ENCODE measurements at places on chromosomes 12 and 14.

DNA sequence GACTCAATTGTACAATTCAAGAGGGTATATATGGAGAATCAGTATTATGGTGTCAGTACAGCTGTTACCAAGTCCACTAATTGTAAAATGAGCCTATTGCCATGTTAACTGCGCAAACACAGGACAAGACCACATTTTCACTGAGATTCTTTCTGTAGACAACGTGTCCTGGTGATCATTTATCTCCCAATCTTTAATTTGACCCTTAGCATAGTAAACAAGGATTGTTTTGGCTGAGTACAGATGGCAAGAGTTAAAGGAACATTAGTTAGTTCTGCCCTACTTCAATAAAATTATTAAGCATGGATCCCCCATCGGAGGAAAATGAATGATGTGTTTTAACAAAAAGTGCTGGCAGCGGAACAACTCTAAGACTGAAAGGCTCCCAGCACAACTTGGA, 36.1 kb downstream of the SLC15A5 start:
- no peak overlapping the region for H3K4me3 ChIP-seq
- no peaks in the 10 kb centered on the region for H3K36me3 ChIP-seq
- DNase-seq = no peak
- H3K27me3 ChIP-seq = no peaks in the 10 kb centered on the region
- H3K27ac ChIP-seq = no peak overlapping the region

GRCh38 chr12:124738636-124739467, 124.8 kb downstream of the SCARB1 start:
- H3K4me3 ChIP-seq = no peak overlapping the region
- no peaks in the 10 kb centered on the region for H3K4me1 ChIP-seq
- no peak for DNase-seq
- H3K36me3 ChIP-seq = no peaks in the 10 kb centered on the region
- H3K27ac ChIP-seq = no peak overlapping the region

- peaks cover 4% of the 10 kb centered on the region for H3K36me3 ChIP-seq
- H3K4me1 ChIP-seq = peaks cover 4% of the 10 kb centered on the region
- no peak for DNase-seq
- no peaks in the 10 kb centered on the region for H3K27me3 ChIP-seq
- H3K27ac ChIP-seq = no peak overlapping the region
Observed at GRCh38 chr14:70663707-70664179, 22.0 kb downstream of the TTC9 start.

DNA sequence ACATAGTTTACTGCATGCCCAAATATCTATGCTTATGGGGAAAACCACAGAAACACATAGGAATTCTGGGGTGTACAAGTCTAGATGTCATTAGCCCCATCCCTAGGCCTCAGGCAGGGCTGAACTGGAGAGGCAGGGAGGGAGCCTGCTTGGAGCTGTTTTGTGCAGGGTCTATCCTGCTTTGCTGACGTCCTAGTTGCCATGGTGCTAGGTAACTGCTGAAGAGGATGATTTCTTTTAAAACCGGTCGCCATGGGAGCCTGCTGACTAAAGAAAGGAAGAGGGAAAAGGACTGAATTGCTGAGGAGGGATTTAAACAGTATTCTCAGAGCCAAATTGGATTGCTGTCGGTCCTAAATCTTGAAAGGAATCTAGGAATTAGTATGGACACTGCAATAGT, 10.7 kb downstream of the GPR19 start:
- H3K36me3 ChIP-seq = no peaks in the 10 kb centered on the region
- H3K27me3 ChIP-seq = no peaks in the 10 kb centered on the region
- no peak overlapping the region for H3K4me3 ChIP-seq
- DNase-seq = no peak
- H3K4me1 ChIP-seq = peaks cover 3% of the 10 kb centered on the region

- no peak for DNase-seq
- H3K4me3 ChIP-seq = no peak overlapping the region
- no peaks in the 10 kb centered on the region for H3K4me1 ChIP-seq
- no peak overlapping the region for H3K27ac ChIP-seq
- no peaks in the 10 kb centered on the region for H3K27me3 ChIP-seq
Observed at GRCh38 chr14:96616161-96616721, 114.1 kb downstream of the PAPOLA start.

DNA sequence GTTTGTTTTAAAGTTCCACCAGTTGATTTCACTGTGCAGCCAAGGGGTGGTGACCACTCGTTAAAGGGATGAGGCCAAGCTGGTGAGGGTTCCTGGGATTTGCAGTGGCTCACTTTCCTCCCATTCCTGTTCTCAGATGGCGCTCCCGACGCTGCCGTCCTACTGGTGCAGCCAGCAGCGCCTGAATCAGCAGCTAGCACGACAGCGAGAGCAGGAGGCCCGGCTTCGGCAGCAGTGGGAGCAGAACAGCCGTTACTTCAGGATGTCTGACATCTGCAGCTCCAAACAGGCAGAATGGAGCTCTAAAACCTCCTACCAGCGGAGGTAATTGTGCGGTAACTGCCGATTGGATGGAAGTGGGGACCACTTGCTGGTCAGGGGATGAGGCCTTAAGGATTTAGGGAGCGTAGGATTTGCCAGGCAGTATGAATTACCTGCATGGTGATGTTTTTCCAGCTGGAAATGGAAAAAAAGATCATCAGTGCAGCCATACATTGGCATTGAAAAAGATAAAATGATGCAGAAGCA, 2.9 kb downstream of the TCHP start:
- H3K27ac ChIP-seq = no peak overlapping the region
- DNase-seq = no peak
- H3K27me3 ChIP-seq = peaks cover 47% of the 10 kb centered on the region
- H3K36me3 ChIP-seq = no peaks in the 10 kb centered on the region
- H3K4me1 ChIP-seq = peaks cover 3% of the 10 kb centered on the region

DNA sequence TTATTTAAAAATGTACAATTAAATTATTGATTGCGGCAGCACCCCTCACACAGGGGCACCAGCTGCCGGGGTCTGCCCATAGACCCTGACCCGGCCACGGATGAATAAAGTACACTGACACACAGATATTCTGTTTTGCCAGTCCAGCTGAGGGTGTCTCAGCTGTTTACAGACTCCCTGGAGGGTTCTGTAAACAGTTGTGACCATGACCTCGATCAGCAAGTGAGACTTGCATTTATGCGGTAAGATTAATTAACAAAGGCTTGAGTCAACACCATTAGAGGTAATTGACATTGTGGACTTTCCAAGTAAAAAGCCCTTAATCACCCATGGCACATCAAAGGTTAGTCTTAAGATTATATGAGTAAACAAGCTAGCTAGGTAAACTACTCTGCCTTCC, 94.3 kb downstream of the FUT8 start:
- H3K27ac ChIP-seq = no peak overlapping the region
- DNase-seq = no peak
- H3K27me3 ChIP-seq = peaks cover 15% of the 10 kb centered on the region
- no peak overlapping the region for H3K4me3 ChIP-seq
- H3K36me3 ChIP-seq = no peaks in the 10 kb centered on the region

DNA sequence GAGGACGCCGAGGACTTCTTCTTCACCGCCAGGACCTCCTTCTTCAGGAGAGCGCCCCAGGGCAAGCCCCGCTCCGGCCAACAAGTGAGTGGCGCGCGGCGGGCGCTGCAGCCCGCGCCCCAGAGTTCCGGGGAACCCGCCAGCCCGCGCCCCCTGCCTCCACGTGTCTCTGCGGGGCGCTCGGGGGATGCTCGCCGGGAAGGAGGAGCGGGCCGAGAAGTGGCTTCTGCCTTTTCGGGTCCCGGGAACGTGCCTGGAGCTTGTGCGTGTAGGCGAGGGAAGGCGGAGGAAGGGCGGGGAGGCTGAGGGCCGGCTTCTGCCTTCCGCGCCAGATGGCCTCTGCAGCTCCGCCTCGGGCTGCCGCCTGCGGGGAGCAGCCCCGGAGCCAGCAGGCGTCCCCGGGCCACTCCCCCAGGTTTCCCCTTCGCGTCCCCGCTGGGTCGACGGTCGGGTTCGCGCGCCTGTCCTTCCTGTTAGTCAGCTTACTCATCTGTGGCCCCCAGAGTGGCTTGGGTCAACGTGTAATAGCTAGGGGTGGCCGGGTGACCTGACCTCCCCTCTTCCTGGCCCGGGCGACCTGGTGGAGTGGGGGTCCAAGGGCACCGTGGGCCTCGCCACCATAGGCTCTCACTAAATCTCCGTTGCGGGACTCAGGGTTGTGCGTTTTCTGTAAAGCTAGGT, 505 bp downstream of the RASSF3 start:
- H3K27ac ChIP-seq = no peak overlapping the region
- peak overlapping the region; percentile 96 for H3K4me3 ChIP-seq
- no peaks in the 10 kb centered on the region for H3K36me3 ChIP-seq
- no peaks in the 10 kb centered on the region for H3K27me3 ChIP-seq

- H3K27ac ChIP-seq = no peak overlapping the region
- H3K4me3 ChIP-seq = no peak overlapping the region
- H3K27me3 ChIP-seq = no peaks in the 10 kb centered on the region
- H3K36me3 ChIP-seq = peaks cover 72% of the 10 kb centered on the region
Observed at GRCh38 chr12:49043856-49044258, 16.7 kb downstream of the KMT2D start.

DNA sequence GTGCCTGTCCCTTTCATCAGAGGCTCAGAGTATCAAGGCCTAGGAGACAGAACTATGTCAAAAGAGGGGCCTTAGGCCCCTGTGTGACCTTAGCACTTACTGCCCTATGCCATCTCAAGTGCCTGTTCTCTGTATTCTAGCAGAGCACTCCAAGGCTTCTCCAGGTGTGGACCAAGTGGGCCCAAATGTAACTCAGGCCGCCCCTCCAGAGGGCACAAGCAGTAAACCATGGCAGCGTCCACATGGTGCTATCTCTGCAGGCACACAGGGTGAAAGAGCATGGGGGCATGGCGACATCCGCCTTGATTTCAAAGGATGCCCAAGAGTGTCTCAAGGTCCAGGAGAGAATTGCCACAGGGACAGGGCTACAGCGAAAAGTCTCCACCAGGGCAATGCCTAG, 628.7 kb downstream of the RPS29 start:
- no peak overlapping the region for H3K27ac ChIP-seq
- no peak overlapping the region for H3K4me3 ChIP-seq
- no peaks in the 10 kb centered on the region for H3K4me1 ChIP-seq
- no peaks in the 10 kb centered on the region for H3K36me3 ChIP-seq
- no peaks in the 10 kb centered on the region for H3K27me3 ChIP-seq
- DNase-seq = no peak

- H3K4me1 ChIP-seq = no peaks in the 10 kb centered on the region
- H3K4me3 ChIP-seq = no peak overlapping the region
- no peak overlapping the region for H3K27ac ChIP-seq
- H3K36me3 ChIP-seq = no peaks in the 10 kb centered on the region
Observed at GRCh38 chr12:15839682-15840081, 42.5 kb upstream of the STRAP start.

DNA sequence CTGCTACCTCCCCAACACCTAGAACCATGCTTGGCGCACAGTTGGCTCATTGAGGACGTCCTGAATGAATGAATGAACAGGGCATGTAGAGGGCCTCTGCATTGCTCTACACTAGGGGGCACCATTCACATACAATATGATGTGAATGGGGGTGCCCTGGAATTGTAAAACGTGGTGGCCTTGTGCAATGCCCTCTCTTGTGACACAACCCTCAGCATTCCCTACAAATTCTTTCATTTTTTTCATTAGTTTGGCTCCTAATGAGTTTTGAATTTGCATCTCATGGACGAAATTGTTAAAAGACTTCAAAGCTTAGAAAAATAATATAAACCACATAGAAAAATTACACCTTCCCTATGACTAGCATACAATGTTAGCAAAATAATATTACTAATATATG, 2.3 kb upstream of the DIO2 start:
- H3K4me1 ChIP-seq = 0 out of 2 replicates have a peak, but pooled peaks cover 2% of the 10 kb centered on the region
- H3K36me3 ChIP-seq = no peaks in the 10 kb centered on the region
- peak; percentile 20 for DNase-seq
- H3K27ac ChIP-seq = no peak overlapping the region
- no peaks in the 10 kb centered on the region for H3K27me3 ChIP-seq
- no peak overlapping the region for H3K4me3 ChIP-seq

- H3K36me3 ChIP-seq = no peaks in the 10 kb centered on the region
- no peak overlapping the region for H3K4me3 ChIP-seq
- peaks cover 3% of the 10 kb centered on the region for H3K27me3 ChIP-seq
- no peak overlapping the region for H3K27ac ChIP-seq
- no peaks in the 10 kb centered on the region for H3K4me1 ChIP-seq
Observed at GRCh38 chr14:73616831-73617230, 4.5 kb downstream of the ACOT6 start.

GRCh38 chr12:71208053-71208685, 50.4 kb upstream of the TSPAN8 start:
- H3K4me1 ChIP-seq = no peaks in the 10 kb centered on the region
- H3K27ac ChIP-seq = no peak overlapping the region
- no peak overlapping the region for H3K4me3 ChIP-seq

GRCh38 chr12:107663277-107663676, 22.3 kb upstream of the PWP1 start:
- no peaks in the 10 kb centered on the region for H3K27me3 ChIP-seq
- DNase-seq = no peak

DNA sequence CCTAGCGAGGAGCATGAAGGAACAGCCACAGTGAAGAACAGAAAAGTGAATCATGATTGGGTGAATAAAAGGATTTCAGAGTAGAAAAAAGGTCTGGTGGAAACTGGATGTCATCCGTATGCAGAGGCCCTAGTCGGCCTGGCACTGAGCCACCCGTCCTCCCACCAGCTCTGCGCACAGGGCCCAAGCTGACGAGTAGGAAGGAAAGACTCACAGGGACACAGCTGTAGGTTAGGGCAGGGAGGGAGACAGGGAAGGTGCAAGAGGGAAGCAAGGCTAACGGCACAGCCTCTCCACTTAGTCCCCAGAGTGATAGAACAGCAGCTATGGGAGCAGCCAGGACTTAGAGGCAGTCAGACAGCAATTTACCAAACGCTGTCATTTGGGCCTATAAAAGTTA, 112.6 kb downstream of the KCNK10 start:
- no peak overlapping the region for H3K27ac ChIP-seq
- no peak for DNase-seq
- H3K4me1 ChIP-seq = no peaks in the 10 kb centered on the region
- H3K27me3 ChIP-seq = no peaks in the 10 kb centered on the region
- no peak overlapping the region for H3K4me3 ChIP-seq

DNA sequence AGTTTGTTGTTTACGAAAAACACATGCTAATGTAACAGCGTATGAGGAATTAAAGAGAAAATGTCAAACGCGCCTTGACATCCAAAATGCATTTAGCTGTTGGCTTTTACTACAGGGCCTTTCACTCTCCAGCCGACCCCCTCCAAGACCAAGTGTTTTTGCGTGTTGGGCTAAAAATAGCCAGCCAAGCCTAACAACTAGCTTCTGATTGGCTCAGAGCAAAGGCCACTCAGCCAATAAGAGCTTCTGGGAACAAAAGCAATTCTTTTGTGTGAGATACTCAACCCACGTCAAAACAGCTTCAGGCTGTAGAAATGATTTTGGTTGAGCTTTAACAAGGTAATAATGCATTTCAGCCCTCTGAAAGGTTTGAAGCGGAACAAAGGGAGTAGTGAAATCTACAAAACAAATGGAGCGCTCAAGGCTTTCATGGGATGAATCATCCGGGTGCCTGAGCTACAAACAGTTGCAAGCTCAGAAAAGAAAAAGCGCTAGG, 198.7 kb upstream of the DCN start:
- H3K4me3 ChIP-seq = no peak overlapping the region
- peak; percentile 77 for DNase-seq
- H3K27ac ChIP-seq = no peak overlapping the region
- H3K27me3 ChIP-seq = no peaks in the 10 kb centered on the region
- H3K4me1 ChIP-seq = peaks cover 1% of the 10 kb centered on the region
- no peaks in the 10 kb centered on the region for H3K36me3 ChIP-seq
